ENCODE measurements at places on chromosomes 12 and 14.

- no peak for DNase-seq
These were observed 24.0 kb downstream of the MAP1LC3B2 start for GRCh38 chr12:116583129-116583694.

- no peak for DNase-seq
These were observed 29.6 kb upstream of the OR5AU1 start for GRCh38 chr14:21185491-21185890.

- DNase-seq: no peak
These were observed 956.4 kb upstream of the TMEM132C start for GRCh38 chr12:127310548-127310947.

GRCh38 chr14:90757452-90757851 lies 58.8 kb downstream of the TTC7B start:
- DNase-seq: no peak

DNA sequence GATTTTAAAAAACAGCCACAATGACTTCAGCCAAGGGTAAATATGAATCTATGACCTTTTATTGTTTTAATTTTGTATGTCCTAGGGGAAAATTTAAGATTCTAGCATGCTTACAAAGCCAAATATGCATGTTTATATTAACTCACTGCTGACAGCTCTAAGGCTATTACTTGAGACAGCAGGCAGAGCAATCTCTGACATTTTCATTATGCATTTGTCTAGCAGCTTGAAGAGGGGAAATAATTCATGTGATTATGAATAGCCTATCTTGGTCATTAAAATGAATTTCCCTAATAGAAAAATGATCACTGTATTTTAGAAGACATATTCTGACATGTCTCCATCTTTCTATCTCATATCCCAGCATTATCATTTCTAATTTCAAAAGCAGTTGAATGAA lies 46.6 kb upstream of the HELB start:
- DNase-seq: no peak

GRCh38 chr14:24941719-24942118 lies 108.2 kb downstream of the STXBP6 start:
- no peak for DNase-seq

DNA sequence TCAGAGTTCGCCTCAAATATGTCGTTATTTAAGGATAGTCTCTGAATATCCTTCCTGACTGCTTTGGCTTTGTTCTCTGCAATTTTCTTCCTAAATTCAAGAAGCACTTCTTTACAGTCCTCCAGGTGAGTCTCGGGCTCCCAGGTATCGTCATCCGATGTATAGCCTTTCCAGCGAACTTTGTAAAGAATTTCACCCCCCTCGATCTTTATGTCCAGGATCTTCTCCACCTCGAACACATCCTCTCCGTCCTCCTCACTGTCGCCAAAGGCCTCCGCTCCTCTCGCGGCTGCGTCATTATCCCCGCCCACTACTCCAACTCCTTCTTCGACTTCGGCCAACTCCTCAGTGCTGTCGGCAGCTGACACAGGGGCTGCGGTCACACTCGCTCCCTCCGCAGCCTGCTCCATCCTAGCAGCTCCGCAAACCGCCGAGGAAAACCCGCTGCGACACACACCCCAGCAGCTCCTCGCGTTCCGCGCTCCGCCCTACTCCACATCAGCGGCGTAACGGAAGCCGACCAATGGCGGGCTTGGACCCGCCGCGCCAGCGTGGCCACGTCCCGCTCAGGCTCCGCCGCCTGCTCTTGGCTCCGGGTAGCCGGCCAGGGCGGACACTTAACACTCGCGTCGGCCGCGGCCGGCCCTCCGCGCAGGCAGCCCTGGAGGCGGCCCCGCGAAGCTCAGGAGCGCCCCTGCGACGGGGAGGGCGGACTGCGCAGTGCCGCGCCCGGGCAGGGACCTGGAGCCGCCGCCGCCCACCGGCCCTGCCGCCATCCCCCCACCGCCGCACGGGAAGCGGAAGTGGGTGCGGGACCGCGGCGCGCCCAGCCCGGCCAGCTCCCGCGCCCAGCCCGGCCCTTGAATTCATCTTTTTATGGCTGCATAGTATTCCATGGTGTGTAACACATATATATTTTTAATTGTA lies 4.1 kb downstream of the CD163L1 start:
- DNase-seq: peak; percentile 45

DNA sequence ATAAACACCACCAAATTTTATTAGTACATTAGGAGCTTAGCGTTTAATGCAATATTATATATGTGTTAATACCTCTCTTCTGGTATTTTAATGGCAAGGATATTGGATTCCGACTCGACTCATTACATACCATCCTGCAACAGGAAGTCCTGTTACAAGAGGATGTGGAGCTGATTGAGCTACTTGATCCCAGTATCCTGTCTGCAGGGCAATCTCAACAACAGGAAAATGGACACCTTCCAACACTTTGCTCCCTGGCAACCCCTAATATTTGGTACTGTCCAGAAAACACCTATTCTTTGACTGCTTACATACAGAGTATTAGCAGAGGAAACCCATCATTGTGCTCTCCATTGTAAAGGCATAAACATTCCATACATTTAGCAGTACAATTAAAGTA lies 45.2 kb downstream of the VEZT start:
- no peak for DNase-seq

- DNase-seq: peak; percentile 14
These were observed 1.1 kb downstream of the GPHN start for GRCh38 chr14:66508846-66509621.

GRCh38 chr12:40075458-40075857 lies 30.4 kb downstream of the SLC2A13 start:
- DNase-seq: no peak

DNA sequence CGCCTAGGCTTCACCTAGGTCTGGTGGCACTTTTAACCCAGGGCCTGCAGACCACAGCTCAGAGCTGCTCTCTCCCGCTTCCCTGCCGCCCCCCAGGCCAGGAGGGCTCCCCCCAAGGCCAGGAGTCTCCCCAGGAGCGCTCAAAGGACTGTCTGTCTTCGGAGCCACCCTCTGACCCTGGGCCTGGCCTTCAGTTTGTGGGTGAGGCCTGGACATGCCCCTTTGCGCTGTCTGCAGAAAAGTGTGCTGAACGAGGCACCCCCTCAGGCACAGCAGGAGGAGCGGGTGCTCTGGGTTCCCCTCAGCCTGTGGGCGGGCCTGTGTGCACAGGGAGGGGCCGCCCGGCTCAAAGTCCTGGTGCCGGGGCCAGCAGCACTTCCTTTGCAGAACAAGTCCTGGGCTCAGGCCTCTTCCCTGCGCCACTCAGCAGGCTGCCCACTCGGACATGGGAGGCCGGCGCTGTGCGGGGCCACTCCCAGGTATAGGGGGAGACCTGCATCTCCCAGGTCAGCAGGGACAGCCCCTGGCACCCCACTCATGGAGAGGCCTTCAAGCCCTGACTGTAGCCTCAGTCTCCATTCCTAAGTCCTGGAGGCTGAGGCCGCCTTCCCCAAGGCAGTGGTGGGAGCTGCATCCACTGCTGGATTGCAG lies 14.3 kb downstream of the DEGS2 start:
- DNase-seq: no peak

DNA sequence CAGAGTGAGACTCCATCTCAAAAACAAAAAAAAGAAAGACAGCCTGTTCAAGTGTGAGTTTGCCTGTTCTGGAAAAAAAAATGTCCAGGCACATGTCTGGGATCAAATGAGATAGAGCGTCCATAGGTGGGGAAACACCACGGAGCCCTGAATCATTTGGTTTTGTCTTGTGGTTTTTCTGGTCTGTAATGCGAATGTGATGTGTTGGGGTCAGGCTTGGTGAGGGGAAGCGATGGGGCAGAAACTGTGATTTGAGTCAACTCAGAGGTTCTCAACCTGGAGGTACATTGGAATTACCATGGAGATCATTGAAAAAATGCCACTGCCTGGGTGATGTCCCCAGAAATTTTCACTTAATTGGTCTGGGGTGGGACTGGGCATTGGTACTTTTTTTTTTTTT lies 183.9 kb upstream of the PWP1 start:
- no peak for DNase-seq

DNA sequence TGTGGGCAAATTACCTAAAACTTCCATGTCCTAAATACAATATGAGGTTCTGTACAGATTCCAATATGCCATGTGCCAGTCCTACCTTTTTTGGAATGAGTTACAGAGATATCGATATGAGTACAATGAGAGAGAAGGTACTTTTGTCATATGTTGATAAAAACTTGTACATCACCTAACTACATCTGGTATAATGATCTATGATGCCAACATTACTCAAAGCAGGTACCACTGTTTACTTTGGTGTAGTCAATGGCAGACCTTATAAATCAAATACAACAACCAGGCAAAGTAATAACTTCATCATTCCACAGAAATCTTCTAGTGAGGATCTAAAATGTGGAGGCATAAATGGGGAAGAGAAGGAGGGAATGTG lies 12.7 kb downstream of the TEP1 start:
- DNase-seq: no peak

DNA sequence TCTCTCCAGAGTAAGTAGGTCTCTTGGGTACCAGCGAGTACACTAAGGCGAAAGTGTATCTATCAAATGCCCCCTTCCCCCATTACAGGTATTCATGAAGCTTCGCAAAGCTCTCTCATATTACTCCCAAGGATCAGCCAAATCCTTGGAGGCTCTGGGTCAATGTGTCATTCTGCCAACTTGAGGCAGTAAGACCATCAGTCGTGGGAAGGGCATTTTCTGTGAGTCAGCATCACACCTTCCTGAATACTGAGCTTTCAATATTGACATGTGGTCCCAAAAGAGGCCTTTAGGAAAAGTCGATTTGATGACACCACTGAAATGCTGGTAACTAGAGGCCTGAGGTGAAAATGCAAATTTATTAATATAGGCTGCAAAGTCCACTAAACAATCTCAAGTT lies 323.9 kb downstream of the LRIG3 start:
- DNase-seq: no peak

- no peak for DNase-seq
These were observed 102.0 kb downstream of the SLC38A4 start for GRCh38 chr12:46723629-46724419.

- no peak for DNase-seq
These were observed 7.5 kb downstream of the TBK1 start for GRCh38 chr12:64459394-64459891.

DNA sequence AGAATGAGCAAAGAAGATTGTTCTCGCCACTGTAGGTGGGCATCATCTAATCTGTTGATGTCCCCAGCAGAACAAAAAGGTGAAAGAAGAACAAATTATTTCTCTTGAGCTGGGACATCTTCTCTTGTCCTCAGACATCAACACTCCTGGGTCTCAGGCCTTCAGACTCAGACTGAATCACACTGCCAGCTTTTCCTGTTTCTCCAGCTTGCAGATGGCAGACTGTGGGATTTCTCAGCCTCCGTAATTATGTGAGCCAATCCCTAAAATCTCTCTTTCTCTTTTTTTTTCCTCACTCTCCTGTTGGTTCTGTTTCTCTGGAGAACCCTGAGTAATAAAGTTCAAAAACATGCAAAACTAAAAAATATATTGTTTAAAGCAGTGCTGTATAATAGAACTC lies 3.7 kb upstream of the TMPRSS12 start:
- no peak for DNase-seq

DNA sequence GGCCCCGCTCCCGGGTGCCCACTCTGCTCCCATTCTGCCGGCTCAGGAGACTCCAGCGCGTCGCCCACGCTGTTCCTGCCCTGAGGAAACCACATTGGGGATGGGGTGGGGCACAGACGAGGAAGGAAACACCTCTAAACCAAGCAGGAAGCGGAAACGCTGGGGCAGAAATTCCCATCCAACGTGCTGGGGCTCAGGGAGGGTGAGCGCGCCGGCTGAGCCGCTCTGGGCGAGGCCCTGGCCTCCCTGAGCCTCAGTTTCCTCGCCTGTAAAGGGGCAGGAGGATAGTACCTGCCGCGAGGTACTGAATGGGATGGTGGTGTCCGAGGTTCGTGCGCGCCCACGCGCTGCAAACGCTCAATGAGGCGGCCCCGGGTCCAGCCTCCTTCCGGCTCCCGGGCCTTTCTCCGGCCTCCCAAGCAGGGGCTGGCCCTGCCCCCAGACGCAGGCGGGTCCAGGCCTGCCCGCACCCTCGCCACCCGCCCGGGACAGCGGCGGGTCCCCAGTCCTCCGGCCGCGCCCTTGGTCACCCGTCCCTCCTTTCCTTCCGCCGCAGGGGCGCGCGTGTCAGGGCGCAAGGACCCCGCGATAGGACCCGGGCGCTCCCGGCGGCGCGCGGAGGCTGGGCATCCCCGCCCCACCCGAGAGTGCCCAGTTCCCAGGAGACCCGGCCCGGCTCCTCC lies 673 bp downstream of the BEGAIN start:
- DNase-seq: peak; percentile 34

DNA sequence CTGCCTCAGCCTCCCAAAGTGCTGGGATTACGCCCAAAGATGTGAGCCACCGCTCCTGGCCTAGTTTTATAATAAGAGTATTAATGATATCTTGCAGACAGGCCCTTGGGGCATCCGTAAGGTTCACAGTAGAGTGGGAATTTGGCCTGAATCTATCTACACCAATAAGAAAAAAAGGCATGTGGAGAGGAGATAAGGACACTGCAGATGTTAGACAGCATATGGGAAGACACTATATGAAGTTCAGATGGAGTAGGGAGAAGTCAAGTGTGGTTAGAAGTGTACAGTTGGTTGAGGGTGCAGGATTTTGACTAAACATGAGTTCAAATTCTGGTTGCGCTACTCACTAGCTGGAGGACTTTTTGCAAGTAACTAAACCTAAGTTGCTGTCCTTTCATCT lies 8.5 kb upstream of the TTC8 start:
- no peak for DNase-seq

- DNase-seq: peak; percentile 52
These were observed 62.3 kb upstream of the RFLNA start for GRCh38 chr12:124232654-124232987.

DNA sequence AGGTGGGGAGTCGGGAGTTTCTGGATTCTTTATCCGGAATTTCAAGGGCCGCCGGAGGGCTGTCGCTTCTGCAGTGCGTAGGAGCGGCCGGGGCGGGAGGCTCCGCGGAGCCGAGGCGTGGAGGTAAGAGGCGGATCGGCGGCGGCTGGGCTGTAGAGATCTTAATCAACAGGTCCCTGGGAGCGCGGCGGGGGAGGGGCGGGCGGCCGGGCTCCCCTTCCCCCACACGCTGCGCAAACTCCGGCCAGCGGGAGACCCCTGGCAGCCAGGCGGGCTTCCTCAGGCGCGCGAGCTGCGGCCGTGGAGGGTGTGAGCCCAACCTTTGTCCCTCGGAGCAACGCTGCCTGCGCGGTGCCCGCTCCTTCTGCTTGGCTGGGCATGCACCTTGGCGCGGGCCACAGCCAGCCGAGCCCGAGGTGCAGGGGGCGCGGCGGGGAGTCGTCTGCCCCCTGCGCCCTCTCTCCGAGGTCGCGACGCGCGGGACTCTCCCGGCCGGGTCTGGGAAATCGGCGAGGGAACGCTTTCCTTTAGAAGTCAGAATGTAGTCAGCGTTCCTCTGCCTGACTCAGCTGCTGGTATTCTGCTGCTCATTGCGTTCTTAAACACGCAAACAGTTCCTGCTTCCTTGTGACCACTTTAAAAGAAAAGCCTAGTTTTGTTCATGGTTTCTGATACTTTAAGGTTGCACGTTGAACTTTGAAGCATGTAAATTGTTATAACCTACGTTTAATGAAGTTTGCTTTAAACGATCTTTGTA lies at the start of gene PALS1:
TSS of gene PALS1 (plus strand) at position 25 of the 757 bp plus-strand sequence. CDS start 37,736 bp downstream, outside the sequence.
- peak; percentile 84 for DNase-seq

DNA sequence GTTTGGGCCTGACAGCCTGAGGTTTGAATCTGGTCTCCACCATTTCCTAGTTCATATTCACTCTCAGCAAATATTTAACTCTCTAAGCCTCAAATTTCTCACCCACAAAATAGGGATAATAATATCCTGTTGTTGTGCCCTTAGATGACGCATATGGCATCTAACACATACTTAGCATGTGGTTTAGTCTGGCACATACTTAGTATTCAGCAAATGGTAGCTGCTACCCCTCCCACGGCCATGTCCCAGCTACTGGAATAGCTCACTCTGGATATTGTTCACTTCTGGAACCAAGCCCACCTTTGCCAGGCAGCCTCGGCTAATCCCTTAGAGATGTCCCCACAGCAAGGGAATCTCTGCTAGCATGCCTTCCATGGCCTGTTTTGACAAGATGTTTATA lies 53.3 kb downstream of the BICD1 start:
- peak; percentile 74 for DNase-seq
